ENCODE measurements at places on chromosomes 3 and 15.

GRCh38 chr15:59701880-59702279, 12.8 kb upstream of the BNIP2 start:
- H3K27me3 ChIP-seq: no peaks in the 10 kb centered on the region
- no peaks in the 10 kb centered on the region for H3K4me1 ChIP-seq
- DNase-seq: no peak
- no peak overlapping the region for H3K27ac ChIP-seq

DNA sequence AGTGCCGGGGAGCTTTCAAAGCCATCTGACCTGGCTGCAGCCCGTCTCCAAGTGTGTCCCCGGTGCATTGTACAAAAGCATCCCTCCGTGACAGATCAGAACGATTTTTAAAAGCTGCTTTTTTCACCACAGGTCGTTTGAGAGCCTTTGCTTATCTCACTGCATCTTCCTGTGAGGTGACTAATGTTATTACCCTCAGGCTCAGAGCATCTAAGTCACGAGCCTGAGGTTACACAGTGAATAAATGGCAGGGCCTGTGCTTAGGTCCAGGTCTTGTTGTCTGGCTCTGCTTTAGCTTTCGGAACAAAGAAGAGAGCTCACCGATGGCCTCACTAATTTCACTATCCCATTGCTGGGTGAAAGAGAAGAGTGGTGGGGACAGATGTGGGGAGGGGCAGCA, 83.3 kb downstream of the SEC22A start:
- no peak overlapping the region for H3K4me3 ChIP-seq
- no peaks in the 10 kb centered on the region for H3K36me3 ChIP-seq
- H3K4me1 ChIP-seq: no peaks in the 10 kb centered on the region
- no peaks in the 10 kb centered on the region for H3K27me3 ChIP-seq
- no peak overlapping the region for H3K27ac ChIP-seq

- H3K36me3 ChIP-seq: peaks cover 45% of the 10 kb centered on the region
- H3K4me3 ChIP-seq: no peak overlapping the region
- H3K27ac ChIP-seq: no peak overlapping the region
- no peak for DNase-seq
- H3K4me1 ChIP-seq: no peaks in the 10 kb centered on the region
Measured at GRCh38 chr3:32532434-32532833, 29.8 kb upstream of the CMTM6 start.

DNA sequence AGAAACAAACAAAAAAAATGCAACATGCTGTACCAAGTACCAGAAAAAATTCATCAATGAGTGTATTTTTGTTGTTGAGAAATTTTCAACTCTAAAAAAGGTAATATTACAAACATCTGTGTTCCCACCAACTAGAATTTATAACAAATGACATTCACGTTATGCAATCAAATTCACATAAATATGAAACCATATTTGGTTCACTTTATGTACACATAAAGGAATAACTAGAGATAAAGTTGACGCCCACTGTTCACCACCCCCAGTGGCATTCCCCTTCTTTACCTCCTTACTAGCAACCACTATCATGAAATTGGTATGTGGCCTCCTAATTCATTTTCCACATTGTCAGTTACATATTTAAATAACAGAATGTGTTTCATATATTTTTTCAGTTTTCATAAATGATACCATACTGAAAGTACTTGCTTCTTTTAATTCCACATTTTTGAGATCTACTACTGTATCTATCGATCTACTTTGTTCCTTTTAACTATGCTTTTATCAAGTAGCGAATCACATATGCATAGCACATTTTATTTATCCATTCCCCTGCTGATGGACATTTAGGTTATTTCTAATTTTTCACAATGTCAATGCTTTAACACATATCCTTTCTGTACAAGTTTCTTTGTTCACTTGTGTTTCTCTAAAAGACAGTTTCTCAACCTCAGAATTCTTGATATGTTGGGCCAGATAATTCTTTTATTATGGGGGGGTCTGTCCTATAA, 34.5 kb downstream of the TBC1D5 start:
- no peak for DNase-seq
- no peak overlapping the region for H3K27ac ChIP-seq
- no peaks in the 10 kb centered on the region for H3K4me1 ChIP-seq

DNA sequence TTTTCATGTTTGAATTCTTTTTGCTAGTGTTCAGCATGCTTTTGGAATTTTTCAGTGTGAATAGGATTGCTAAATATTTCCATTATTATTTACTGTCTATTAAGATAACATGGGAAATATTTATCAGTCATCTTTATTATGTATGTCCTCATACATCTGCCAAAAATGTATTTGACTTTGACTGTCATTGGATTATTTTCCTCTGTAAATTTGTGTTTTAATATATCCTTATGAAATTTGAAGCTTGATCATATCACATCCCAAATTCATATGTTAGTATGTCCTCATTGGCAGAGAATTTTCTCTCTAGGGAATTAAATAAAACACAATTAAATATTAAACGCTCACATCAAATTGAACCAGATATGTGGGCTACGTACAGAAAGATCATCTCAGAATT, 32.3 kb upstream of the TRPC1 start:
- no peak for DNase-seq
- no peaks in the 10 kb centered on the region for H3K27me3 ChIP-seq
- no peaks in the 10 kb centered on the region for H3K4me1 ChIP-seq
- H3K4me3 ChIP-seq: no peak overlapping the region

GRCh38 chr15:58163985-58164384, 25.8 kb downstream of the AQP9 start:
- H3K4me1 ChIP-seq: no peaks in the 10 kb centered on the region
- H3K27ac ChIP-seq: no peak overlapping the region
- no peak overlapping the region for H3K4me3 ChIP-seq
- no peaks in the 10 kb centered on the region for H3K36me3 ChIP-seq
- peaks cover 4% of the 10 kb centered on the region for H3K27me3 ChIP-seq

DNA sequence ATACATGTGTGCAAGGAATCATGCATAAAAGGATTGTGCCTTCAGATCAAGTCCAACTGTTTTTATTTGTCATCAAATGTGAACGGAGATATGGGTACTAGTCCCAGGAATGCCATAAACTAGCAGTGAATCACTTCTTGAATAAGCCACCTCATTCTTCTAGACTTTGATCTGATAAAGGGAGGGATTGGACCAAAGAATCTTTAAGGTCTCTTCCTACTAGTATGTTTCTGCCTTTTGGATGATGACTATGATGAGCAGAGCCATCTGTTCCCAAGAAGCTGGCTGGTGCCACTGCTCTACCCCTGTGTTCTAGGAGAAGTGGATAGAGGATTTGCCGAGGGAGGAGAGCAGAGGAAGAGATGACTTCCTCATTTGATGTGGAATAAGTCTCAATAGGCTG, 28.8 kb upstream of the UACA start:
- H3K4me1 ChIP-seq: no peaks in the 10 kb centered on the region
- no peak overlapping the region for H3K27ac ChIP-seq
- no peak for DNase-seq
- peaks cover 6% of the 10 kb centered on the region for H3K27me3 ChIP-seq
- H3K4me3 ChIP-seq: no peak overlapping the region

GRCh38 chr3:66851894-66852613, 146.1 kb upstream of the KBTBD8 start:
- no peak overlapping the region for H3K4me3 ChIP-seq
- no peak overlapping the region for H3K27ac ChIP-seq
- no peaks in the 10 kb centered on the region for H3K4me1 ChIP-seq
- no peak for DNase-seq
- peaks cover 3% of the 10 kb centered on the region for H3K27me3 ChIP-seq

DNA sequence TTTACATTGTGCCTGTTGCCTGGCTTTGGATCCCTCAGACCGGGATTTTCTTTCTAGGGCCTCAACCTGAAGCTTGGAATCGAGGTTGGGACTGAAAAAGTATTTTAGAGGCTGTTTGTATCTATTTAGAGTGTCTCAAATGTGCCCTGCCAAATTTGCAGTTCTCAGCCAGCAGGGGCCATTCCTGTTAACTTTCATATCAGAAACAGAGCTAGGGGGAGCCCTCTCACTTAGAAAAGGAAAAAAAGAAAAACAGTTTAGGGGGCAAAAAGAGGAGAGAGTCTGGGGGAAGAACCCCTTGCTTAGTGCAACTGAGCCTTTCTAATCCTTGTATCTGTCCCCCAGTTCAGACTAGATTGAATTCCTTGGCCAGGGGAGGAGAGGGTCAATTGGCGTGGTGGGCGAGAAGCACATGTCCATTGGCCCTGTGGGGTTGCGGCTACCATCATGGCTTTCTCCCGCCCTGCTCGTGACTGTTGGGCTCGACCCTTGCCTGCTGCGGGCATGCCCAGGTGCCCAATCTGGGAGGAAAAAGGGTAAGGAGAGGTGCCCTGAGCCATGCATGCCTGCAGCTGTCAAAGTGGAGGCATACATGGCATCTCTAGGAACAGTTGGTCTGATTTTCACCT, 101.6 kb downstream of the CFAP44 start:
- no peaks in the 10 kb centered on the region for H3K36me3 ChIP-seq
- H3K4me1 ChIP-seq: no peaks in the 10 kb centered on the region
- H3K27ac ChIP-seq: no peak overlapping the region
- no peak overlapping the region for H3K4me3 ChIP-seq
- H3K27me3 ChIP-seq: no peaks in the 10 kb centered on the region
- DNase-seq: no peak

- H3K4me1 ChIP-seq: peaks cover 3% of the 10 kb centered on the region
- no peaks in the 10 kb centered on the region for H3K27me3 ChIP-seq
- no peak overlapping the region for H3K4me3 ChIP-seq
- no peak overlapping the region for H3K27ac ChIP-seq
- DNase-seq: no peak
Measured at GRCh38 chr3:23435318-23435717, 232.2 kb downstream of the UBE2E2 start.

- H3K27ac ChIP-seq: no peak overlapping the region
- no peak for DNase-seq
- H3K4me3 ChIP-seq: no peak overlapping the region
- H3K4me1 ChIP-seq: no peaks in the 10 kb centered on the region
Measured at GRCh38 chr3:183980403-183980802, 37.3 kb downstream of the ABCC5 start.

DNA sequence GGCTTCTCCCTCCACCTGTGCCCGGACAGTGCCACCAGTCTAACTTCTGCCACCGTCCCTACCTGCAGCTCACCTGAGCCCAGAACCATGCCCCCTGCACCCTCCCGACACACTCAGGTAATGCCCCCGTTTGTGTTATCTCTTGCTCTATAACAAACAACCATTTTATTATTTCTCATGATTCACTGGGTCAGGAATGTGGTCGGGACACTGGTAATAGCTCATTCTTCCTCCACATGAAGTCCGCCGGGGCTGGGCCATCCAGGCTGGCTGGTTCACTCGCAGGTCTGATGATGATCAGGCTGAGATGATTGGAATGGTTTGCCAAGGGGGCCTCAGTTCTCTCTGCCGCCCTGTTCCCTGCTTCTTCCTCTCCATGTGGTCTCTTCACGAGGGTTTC, 20.3 kb upstream of the NR2E3 start:
- no peak for DNase-seq
- H3K4me3 ChIP-seq: no peak overlapping the region
- no peak overlapping the region for H3K27ac ChIP-seq

GRCh38 chr3:129352045-129352444, 73.4 kb downstream of the HMCES start:
- no peaks in the 10 kb centered on the region for H3K27me3 ChIP-seq
- H3K27ac ChIP-seq: no peak overlapping the region
- no peak overlapping the region for H3K4me3 ChIP-seq
- no peaks in the 10 kb centered on the region for H3K4me1 ChIP-seq

DNA sequence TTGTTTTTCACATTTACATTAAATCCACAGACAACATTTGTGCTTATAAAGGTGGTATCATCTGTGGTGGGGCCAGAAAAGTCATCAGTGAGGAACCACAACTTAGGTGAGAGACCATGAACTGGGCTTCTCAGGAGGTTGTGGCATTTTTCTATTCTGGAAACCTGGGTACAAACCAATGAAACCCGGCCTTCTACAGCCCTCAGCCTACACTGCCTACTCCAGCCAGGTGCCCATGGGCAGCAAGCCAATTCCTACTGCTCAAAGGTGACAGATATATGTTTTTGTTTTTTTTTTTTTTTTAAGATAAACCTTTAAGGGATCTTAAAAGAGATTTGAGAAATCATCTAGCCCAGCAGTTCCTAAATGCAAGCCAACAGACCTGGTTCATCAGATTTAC, 20.3 kb downstream of the SPG21 start:
- no peaks in the 10 kb centered on the region for H3K27me3 ChIP-seq
- H3K4me1 ChIP-seq: no peaks in the 10 kb centered on the region
- H3K27ac ChIP-seq: no peak overlapping the region
- no peak overlapping the region for H3K4me3 ChIP-seq
- peaks cover 71% of the 10 kb centered on the region for H3K36me3 ChIP-seq

- no peak for DNase-seq
- H3K4me1 ChIP-seq: no peaks in the 10 kb centered on the region
- H3K36me3 ChIP-seq: no peaks in the 10 kb centered on the region
- no peak overlapping the region for H3K27ac ChIP-seq
- no peak overlapping the region for H3K4me3 ChIP-seq
Measured at GRCh38 chr3:196008929-196009328, 73.0 kb downstream of the TFRC start.

GRCh38 chr3:192850451-192850981, 67.1 kb downstream of the MB21D2 start:
- peak; percentile 5 for DNase-seq
- no peak overlapping the region for H3K27ac ChIP-seq
- no peaks in the 10 kb centered on the region for H3K36me3 ChIP-seq

DNA sequence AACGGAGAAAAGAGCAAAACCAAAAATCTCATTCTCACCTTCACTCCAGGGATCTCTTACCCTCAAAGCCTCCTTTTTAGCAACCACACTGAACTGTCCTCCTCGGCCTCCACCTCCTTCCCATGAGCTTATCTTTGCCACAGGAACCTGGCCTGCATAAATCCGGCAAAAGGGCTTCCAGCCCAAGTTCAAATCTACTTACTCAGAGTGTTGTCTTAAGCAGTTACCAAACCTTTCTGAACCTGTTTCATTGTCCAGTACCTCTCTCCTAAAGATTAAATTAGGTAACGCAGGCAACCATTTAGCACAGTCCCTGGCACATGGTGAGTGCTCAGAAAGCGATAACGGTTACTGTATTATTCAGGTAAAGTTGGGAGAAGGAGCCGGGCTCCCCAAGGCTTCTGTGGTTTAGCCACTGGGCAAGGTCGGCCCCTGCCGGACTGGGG, 777 bp downstream of the CIB1 start:
- peaks cover 65% of the 10 kb centered on the region for H3K4me1 ChIP-seq
- no peak for DNase-seq
- H3K4me3 ChIP-seq: peak overlapping the region; percentile 89
- peak overlapping the region; percentile 99 for H3K27ac ChIP-seq
- H3K36me3 ChIP-seq: peaks cover 41% of the 10 kb centered on the region

DNA sequence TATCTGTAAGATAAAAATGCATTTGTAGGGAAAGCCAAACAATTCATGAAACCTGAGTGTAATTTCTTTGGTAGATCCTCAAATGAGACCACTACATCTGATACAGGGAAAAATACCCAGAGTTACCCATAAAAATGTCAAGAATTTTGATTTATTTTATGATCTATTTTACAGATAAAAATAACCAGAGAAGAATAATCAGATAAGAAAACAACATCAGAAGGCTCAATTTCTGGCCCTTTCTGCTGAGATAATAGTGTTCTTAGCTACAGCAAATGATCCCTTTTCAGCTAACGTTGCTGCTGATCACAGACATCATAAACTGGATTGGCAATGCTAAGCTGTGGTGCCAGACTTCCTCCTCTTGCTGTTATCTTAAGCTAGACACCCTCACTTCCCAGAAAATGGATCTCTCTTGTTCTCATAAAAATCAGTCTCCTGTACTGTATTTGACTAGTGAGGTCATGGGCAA, 21.3 kb upstream of the TMEM108 start:
- peaks cover 4% of the 10 kb centered on the region for H3K27me3 ChIP-seq
- no peak overlapping the region for H3K4me3 ChIP-seq
- DNase-seq: no peak
- H3K4me1 ChIP-seq: no peaks in the 10 kb centered on the region

GRCh38 chr3:52515192-52515591, 18.5 kb downstream of the NT5DC2 start:
- H3K27me3 ChIP-seq: no peaks in the 10 kb centered on the region
- H3K4me1 ChIP-seq: no peaks in the 10 kb centered on the region
- no peaks in the 10 kb centered on the region for H3K36me3 ChIP-seq
- no peak for DNase-seq
